ENCODE measurements at places on chromosomes 2 and 18.

DNA sequence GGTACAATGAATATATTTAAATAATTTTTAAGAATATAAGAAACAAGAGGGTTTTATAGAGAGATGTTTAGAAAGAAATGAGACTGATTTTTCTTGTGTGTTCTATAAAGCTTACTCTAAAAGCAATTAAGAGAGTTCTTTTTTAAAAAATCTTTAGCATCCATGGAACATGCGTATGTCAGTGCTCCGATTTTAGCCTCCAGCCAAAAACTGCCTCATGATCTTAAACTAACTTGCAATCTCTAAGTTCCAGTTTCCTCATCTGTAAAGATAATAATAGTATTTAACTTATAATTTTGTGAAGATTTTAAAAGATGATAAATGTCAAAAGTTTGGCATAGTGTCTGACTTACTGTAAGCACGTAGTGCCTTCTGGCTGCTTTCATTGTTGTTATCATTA is 448.7 kb downstream of the EPHA4 start:
- no peak for DNase-seq

DNA sequence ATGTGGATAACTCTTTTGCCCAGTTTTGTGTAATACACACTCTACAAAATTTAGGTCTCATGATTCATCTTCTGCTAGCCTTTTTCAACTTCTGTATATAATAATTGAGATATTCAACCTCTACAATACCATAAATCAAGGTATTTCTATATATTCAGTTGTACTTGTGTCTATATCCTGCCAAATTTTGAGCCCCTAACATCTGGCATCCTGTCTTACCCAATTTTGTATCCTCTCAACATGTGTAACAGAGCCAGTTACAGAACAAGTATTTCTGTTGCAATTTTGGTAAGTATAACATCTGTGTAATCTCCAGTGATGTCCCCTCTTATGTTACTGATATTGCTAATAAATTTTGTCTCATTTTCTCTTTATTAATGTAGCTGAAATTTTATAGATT is 145.8 kb downstream of the TRIB2 start:
- no peak for DNase-seq

DNA sequence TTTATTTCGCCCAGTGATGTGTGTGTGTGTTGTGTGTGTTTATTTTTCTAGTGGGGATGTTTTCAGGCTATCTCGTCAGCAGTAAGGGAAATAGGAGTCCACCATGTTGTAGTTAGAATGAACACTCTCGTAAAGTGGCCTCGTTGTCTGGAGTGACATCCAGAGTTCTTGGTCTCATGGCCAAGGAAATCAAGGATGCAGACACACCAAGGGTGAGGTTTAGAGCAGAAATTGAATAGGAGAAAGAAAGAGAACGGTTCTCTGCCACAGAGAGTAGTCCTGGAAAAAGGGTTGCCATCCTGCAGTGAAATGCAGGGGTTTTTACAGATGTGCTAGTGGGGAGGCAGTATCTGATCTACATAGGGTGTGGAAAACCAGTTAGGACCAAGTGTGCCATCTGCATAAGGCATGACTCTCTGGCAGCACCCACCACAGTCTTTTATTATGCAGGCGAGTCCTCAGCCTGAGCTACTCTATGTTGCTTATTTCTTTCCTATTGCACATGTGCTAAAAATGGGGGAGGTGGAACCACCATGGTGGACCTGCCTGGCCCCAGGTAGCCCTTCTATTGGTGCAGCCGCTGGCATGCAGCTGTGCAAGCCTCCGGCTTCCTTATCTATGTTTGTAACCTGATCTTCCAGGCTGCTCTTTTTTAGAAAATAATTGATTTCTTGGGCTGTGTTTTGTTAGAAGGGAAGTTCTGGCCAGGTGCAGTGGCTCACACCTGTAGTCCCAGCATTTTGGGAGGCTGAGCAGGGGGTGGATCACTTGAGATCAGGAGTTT is 23.2 kb downstream of the RALB start:
- DNase-seq, result no peak

GRCh38 chr2:130727286-130727924 is 1.5 kb upstream of the GPR148 start:
- peak; percentile 66 for DNase-seq

- no peak for DNase-seq
Observed at GRCh38 chr2:106638580-106638979, 151.4 kb downstream of the CD8B2 start.

GRCh38 chr2:162261032-162261945 is 18.0 kb upstream of the FAP start:
- DNase-seq, result no peak

GRCh38 chr2:136116813-136117390 is 1.0 kb downstream of the CXCR4 start:
- peak; percentile 43 for DNase-seq

GRCh38 chr2:6794448-6794847 is 71.3 kb downstream of the CMPK2 start:
- no peak for DNase-seq

GRCh38 chr18:12742453-12742852 is 39.6 kb downstream of the PSMG2 start:
- DNase-seq, result no peak

- DNase-seq, result peak; percentile 77
Observed at GRCh38 chr2:136116151-136116812, 1.7 kb downstream of the CXCR4 start.

DNA sequence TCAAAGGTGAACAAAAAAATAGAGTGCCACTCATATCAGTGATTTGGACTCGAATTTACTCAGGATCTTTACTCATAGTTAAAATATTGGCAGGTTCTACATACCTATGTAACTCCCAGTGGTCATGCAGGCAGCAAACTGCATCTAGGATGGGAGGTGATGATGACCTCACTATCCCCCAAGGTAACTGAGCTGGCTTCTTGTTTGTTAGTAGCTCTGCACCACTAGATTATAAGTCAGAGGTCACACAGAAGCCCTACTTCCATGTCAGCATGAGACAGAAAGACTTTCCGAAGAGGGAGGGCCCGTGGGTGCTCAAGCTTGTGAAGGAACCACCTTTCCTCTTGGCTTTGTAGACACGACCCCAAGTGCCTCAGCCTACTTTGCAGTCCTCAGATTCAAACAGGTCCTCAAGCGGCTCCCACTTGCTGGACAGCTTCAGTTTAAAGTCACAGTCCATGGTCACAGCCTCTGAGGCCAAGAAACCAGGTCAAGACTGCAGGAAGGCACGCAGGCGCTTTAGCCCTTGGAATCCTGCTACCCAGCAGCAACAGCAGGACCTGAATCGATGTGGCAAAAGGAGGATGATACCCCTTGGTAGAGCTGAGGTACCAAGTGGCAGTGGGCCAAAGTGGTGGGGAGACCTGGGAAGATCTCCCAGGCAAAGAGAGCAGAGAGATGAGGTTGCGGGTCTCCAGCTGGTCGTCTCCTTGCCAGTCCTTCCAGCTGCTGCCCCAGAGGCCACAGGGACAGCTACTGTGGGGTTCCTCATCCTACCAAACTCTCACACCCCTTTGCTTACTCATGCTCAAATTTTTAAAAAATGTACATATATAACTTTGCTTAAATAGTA is 4.3 kb downstream of the NTSR2 start:
- no peak for DNase-seq

GRCh38 chr2:29706171-29706720 is 215.1 kb downstream of the ALK start:
- no peak for DNase-seq

- no peak for DNase-seq
Observed at GRCh38 chr2:86020984-86021383, 84.7 kb downstream of the POLR1A start.

GRCh38 chr2:138035608-138036217 is 71.4 kb downstream of the HNMT start:
- DNase-seq, result no peak

- DNase-seq, result no peak
Observed at GRCh38 chr2:189441709-189442074, 418 bp downstream of the WDR75 start.

GRCh38 chr2:241010531-241011295 is 12.3 kb downstream of the SNED1 start:
- DNase-seq, result no peak

DNA sequence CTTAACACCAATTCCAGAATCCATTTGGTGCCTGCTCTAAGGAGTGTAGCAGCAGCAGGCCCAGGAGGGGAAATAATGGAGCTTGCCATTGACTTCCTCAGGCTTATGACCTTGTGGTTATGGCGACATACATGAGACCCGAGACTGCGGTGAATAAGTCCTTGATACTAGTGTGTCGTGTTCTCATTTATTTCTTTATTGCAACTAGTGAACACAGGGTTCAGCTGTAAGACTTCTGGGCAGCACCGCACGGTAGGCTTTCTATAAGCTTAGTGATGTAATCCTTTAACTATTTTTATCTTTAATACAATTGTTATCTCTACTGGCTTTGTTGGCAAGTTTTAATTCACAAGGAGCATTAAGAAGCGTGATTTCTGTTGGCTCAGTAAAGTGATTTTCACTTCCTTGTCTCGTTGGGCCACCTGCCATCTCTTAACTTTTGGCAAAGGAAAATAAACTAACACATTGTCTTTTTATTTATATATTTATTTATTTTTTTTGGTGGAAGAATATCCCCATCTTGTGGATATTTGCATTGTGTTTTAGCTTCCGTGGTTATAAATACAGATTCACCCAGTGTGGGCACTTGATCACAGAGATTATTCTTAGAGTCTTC is 139.8 kb downstream of the LTBP1 start:
- DNase-seq, result no peak

DNA sequence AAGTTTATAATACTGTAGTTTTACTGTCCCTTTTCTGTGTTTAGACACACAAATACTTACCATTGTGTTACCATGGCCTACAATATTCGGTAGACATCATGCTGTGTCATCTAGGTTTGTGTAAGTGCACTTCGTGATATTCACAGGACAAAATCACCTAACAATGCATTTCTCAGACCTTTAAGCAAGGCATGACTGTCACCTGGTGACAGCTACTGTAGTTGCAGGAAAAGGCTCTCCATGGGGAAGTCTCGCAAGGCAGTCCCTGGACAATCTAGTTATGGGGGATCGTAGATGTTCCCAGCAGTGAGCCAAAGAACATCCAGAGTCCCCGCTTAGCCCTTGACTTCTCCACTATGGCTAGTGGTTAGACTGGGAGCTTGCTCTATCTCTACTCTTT is 73.1 kb downstream of the EIF2AK3 start:
- DNase-seq, result no peak

DNA sequence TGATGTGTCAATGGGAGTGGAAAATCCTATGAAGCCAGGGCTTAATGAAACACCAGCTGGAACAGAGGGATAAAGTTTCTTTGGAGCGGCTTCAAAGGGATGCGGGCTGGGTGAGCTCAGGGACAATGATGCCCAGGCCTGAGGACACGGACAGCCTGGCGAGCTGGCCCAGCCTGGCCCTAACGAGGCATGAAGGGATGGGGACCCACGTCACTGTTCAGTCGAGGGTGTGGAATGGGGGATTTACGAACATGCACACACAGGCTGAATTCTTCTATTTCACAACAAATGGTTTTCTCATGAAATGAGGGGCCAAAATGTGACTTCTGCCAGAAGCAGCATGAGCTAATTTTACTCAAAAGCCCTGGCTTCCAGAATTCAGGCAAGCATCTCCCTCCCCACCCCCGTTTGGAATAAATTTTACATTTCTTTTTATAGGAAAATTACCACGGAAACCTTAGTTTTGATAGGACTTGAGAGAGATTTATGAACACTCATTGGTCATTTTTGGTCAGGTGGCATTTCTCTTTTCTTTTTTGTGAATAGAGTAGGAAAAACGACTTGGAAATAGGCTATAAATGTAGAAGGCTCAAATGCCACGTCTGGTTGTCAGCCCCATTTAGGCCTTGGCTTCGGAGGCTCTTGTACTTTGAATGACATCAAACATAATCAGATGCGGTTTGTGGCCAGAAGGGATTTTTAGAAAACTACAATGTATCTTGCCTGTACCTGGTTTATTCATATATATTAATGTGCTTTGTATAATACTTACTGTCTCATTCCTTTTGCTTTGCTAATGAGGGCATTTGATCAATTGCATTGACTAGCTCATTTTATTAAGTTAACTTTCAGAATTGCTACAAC is 893.8 kb upstream of the CELF4 start:
- DNase-seq, result no peak

All from stimulated activated CD8-positive, alpha-beta memory T cell treated with anti-CD3 and anti-CD28 coated beads, Interleukin-4, amount 100 ng/mL, for 1 hour (primary cell).